ENCODE measurements at places on chromosomes 2 and 18.

- no peak for DNase-seq
Measured at GRCh38 chr2:229405796-229406195, 134.7 kb upstream of the PID1 start.

DNA sequence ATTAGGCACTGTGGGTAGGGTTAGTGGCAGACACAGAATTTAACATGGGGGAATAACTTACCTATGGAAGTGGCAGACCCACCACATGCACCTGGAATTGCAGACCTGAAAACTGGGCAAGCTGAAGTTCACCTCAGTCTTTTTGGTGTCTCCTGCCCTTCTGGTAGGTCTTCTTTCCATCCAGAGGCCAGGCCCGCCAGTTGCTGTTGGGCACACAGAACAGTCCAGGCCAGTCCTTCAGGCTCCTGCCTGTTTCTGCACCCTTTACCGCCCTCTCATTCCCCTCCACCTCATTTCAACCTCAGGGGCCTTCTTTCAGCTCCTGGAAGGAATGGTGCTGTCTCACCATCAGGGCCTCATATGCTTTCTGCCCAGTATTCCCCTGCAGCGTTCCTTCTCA lies 358.9 kb upstream of the ETAA1 start:
- no peak for DNase-seq

DNA sequence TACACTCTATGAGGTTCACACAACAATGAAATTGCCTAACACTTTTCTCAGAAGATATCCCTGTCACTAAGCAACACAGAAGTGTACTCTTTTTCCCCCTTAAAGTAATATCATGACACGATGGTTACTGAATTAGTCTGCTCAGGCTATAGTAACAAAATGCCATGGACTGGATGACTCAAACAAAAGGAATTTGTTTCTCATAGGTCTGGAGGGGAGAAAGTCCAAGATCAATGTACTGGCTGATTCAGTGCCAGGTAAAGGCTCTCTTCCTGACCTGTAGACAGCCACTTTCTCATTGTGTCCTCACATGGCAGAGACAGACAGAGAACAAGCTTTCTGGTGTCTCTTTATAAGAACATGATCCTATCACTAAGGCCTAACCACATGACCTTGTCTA lies 211.9 kb downstream of the RBM43 start:
- no peak for DNase-seq

DNA sequence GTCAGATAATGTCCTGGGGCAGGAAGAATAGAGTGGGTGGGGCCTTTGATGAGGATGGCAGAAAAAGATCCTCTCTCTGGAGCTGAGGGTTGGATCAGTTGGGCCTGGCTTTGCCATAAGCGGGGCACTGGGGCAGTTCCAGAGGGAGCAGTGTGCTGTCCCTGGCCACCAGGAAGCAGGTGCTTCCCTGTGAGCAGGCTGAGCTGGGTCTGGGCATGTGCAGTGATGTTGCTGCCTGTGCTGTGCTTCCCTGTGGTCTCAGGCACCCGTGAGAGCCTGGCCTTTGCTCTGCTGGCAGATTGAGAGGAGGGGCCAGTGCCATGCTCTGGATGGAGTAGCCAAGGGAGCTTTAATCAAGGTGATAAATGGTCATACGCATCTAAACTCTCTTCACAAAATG lies 14.6 kb upstream of the NPPC start:
- DNase-seq: no peak

DNA sequence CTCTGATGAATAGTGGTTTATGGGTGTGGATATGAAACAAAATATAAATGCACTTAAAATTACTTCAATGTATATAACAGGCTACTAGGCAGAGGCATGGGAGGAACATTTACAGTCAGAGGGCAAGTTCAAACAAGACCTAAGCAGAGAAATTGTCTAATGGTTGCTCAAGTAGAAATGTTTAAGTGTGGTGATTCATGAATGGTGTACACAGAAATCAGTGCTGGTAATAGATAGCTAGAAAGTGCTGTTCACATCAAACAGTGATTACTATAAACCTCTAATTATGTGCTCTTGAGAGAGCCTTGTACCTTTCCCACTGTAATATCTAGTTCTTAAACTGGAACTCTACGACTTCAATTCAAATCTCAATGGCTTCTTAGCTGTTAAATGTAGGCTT lies 485.1 kb downstream of the NRXN1 start:
- no peak for DNase-seq

DNA sequence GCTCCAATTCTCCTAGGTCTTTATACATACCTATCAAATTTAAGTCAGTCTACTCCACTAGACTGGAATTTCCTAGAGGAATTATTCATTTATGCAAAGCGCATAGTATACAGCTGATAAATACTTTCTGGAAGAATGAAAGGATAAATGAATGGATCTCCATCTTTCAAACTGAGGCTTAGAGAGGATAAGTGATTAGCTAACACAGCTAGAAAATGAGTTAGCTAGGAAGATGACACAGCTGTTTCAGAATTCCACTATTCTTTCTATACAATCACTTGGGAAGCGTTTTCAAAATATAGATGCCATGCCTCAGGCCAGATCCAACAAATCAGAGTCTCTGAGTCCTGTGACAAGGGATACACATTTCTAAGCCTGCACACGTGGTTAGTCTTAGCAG lies 1146.6 kb upstream of the ZEB2 start:
- no peak for DNase-seq

- DNase-seq: peak; percentile 42
Measured at GRCh38 chr2:233831011-233831721, 23.2 kb downstream of the HJURP start.

DNA sequence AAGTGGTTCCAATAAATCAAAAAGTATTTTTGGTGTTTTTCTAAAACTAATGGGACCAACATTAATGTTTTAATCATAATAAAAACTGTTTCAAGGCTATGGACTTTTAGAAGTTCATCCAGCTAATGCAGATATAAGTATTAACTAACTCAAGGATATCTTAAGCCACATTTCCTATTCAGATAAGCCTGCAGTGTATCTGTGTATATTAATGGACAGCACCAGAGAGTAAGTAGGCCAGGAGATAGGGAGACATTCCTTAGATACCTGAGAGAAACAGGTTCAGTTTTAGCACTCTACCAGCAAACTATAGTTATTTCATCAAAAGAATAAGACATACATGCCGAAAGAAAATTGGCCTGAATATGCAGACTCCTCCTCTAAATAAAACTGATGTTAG lies 27.3 kb downstream of the PREPL start:
- DNase-seq: no peak

DNA sequence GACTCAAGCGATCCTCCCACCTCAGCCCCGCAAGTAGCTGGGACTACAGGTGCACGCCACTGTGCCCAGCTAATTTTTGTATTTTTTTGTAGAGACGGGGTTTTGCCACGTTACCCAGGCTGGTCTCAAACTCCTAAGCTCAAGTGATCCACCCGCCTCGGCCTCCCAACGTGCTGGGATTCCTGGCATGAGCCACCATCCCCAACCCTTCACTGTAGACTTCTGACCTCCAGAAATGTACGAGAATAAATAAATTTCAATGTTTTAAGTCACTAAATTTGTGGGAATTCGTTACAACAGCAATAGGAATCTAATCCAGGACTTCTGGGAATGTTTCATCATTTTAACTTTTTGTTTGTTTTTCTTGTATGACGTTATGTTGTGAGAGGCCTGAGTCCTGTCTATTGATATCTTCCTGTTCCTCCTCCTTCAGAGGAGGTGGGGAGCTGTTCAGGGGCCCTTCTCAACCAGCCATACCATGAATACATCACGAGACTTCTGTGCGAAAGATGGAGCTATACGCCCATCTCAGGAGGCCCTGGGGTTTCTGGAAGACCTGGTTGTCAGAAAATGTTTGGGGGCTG lies 40.0 kb downstream of the TEX44 start:
- DNase-seq: no peak

DNA sequence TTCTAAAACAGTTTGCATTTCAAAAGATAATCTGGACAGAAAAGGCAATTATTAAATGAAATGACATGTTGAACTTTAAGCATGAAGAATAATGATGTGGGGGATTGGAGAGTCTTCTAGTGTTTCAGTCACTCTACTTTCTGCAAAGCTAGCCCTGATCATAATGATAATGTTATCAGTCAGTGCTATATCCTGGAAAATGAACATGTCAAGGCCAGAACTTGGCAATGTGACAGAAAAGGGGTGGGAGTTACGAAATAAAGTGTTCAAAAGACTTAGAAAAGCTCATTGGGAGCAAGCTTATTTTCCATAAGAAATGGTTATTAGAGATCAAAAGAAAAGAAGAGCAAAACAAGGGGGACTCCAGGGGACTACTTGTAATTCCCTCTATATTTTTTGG lies 288.5 kb upstream of the SLC8A1 start:
- no peak for DNase-seq

DNA sequence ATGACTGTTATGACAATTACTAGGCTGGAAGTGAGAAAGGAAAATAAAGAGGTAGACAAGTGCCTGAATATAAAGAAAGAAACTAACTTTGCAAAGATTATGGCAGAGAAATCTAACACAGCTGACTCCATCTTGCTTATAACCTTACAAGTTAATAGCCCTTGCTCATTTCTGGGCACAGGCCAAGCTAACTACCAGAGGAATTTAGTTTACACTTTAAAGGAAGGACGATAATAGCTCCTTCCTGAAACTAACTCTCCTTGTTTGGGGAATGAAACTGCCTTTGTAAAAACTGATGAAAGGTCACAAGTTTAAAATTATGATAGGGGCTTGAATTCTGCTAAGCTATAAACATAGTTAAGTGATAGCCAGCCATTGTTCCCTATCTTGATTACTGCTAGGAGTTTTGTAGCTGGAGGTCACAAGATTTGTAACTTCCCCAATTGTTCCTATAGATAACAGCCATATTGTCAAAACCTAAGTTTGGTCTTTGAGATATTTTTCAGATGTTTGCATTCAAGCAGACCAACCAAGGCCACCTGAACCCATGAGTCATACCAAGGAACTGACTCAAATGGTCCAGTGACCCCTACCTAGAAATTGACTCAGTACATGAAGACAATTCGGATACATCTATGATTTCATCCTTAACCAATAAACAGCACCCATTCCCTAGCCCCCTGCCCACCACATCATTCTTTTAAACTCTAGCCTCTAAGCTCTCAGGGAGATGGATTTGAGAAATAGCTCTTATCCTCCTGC lies 209.2 kb upstream of the LRATD1 start:
- no peak for DNase-seq

DNA sequence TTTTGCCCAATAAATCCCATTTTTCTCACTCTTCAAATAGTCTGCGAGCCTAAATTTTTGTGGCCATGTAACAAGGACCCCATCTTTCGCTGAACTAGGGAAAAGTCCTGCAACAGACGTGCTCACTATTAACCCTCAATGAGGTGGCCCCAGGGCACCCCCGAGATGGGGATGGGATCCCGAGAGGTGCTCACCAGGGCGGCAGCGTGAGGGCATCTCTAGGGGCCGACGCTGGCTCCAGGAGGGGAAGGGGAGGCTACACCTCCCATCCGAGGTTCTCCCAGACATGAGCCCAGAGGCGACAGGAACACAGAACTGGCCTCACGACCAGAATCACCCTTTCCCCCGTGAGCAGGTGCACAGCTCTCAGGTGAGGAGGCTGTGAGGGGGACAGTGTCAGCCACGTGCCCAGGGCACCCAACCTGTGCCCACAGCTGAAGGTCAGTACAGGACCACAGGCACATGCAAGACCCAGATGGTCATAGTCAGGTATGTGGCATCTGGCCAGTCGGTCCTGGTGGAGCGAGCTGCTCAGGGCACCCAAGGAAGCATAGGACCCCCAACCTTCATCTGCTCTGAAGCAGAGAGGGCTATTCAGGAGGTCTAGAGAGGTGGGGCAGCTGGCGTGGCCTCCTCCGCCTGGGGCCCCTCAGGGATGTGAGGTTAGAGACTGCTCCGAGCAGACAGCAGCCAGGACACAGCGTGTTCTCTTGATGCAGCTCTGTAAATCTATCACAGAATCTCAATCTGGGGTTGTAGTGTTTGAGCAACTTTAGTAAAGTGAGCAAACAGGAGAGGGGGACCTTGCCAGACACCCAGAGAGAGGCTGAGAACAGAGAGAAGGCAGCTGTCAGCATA lies 62.8 kb downstream of the PXDN start:
- DNase-seq: no peak

GRCh38 chr18:25921677-25922421 lies 168.6 kb downstream of the SS18 start:
- peak; percentile 86 for DNase-seq

GRCh38 chr18:54684784-54685183 lies 93.7 kb downstream of the DYNAP start:
- DNase-seq: peak; percentile 64

DNA sequence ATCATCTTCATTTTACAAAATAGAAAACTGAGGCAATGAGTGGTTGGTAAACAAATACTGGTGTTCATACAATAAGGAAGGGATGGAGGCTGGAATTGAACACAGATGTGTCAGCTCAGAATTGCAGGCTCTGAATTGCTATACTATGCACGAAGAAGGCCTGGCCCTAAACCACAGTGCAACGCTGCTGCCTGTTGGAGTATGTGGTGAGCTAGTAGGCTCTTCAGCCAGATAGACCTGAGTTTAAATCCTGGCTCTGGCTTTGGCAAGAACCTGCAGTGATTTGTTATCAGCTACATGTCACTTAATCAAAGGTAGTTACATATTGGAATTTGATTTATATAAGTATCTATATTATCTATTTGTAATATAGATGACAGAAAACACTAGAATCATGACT lies 1602.4 kb upstream of the CELF4 start:
- peak; percentile 47 for DNase-seq

- no peak for DNase-seq
Measured at GRCh38 chr2:65424391-65424790, 8.0 kb downstream of the SPRED2 start.

GRCh38 chr2:156319811-156320485 lies 12.6 kb downstream of the NR4A2 start:
- DNase-seq: peak; percentile 78

DNA sequence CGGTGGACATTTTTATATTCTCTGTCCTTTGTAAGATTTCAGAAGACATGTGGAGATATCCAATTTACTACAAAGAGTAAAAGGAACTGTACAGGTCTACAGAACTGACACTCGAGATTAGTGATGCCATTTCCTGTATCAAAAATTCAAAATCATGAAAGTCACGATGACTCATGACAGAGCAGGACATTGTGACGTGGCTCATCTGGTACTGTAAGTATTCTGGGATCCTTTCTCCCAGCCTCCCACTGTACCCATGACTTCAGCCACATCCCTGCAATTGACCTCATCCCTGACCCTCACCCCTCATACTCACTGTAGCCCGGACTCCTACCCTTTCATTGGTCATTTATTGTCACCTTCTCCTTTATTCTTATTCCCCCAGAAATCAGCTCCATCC lies 736.5 kb downstream of the EPHA4 start:
- no peak for DNase-seq

DNA sequence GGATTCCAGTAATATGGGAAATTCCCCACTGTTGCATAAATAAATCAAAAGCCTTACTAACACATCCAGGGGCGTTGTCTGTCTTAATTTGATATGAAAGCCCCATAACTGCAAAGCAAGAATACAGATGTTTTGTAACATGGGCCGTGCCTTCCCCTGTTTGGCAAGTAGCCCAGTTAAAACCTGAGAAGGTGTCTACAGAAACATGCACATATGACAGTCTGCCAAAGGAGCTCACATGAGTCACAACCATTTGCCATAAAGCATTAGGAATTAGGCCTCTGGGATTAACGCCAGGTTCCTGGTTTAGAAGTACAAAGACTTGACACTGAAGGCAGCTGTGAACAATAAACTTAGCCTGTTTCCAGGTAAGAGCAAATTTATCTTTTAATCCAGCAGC lies 43.1 kb upstream of the LONRF2 start:
- DNase-seq: no peak
